ENCODE measurements at places on chromosomes 13 and 19. TPM values are rescaled to one million over a fixed set of nuclear protein-coding genes. Genes with fewer than 3 reads are reported as not detected.
A peak's percentile ranks its signal among the peaks of the same experiment; 100 is the strongest.

DNA sequence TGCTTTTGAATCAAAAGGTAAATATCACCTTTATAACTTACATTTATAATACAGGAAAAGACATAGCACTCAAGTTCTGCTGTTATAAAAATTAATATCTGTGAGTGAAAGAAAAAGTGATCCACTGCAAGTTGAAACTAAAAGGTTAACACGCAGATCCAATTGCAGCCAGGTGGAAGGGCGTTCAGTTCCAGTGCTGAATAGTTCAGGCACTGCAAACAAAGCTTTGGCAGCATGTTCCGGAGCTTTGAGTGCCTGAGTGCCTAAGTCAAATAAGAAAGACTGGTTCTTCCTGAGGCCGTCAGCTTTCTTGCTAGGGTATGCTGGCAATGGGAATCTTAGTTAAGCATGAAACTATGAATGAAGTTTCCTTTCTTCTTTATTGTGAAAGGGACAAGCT is 200.3 kb downstream of the LMO7 start:
- no peak for DNase-seq

- DNase-seq = peak; percentile 10
Measured at GRCh38 chr13:48235341-48236135, 2.5 kb downstream of the ITM2B start.

GRCh38 chr19:12545267-12545666 is 6.0 kb downstream of the ZNF564 start:
- no peak for DNase-seq

Gene CEACAM4
- 0.84 TPM for total RNA-seq

GRCh38 chr13:89401264-89401675 is 1730.1 kb downstream of the SLITRK5 start:
- no peak for DNase-seq

Data from CD4-positive, alpha-beta T cell (primary cell).